ENCODE measurements at places on chromosomes 7 and 10.

- no peak for DNase-seq
Measured at GRCh38 chr10:21181451-21181850, 284.3 kb upstream of the NEBL start.

- no peak for DNase-seq
Measured at GRCh38 chr10:121134711-121135110, 283.5 kb downstream of the WDR11 start.

DNA sequence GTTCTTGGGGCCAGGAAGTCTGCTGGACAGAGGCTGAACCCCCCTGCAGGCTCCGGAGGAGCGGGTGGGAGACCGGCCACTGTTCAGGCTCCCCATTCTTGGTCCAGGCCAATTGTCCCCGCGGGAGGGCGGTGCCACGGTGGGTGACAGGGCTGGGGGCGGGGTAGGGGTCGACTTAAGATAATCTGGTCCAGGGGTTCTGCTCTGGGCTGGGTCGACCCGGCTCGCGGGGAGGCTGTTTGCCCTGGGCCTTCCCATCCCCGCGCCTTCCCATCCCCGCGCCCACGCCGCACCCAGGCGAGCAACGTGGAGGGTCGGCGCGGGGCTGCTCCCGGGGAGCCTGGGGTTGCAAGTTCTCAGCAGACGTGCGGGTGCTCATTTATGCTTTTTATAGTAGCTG lies 7.3 kb upstream of the GLRX3 start:
- no peak for DNase-seq

- no peak for DNase-seq
Measured at GRCh38 chr7:135648235-135648634, 14.1 kb upstream of the STMP1 start.

GRCh38 chr10:129472696-129473555 lies 5.9 kb downstream of the MGMT start:
- no peak for DNase-seq
